ENCODE measurements at places on chromosomes 3 and 15.

DNA sequence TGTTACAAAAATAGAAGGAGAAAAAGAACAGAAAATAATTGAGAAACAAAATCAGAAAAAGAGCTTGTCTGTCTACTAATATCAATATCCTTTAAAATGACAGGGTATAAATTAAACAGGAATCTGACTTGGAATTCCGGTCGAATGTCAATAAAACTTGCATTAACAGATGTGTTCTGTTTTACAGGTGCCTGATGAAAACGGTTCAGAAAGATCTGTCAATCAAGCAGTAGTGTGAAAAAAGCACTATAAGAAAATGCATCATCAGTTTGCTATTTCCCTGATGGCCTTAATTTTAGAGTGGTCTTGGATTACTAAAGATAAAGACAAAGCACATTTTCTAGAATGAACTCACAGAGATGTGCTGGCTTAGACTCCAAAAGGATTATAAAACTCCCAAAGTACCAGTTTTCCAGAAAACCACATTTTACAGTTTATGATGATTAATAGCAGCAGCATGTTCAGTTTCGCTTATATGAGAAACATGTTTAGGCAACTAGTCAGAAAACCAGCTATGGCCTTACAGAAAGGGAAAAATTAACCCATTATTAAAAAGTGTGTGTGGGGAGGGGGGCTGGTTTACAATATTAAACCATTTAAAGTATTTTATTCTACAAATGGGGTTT, 8.2 kb upstream of the C3orf38 start:
- DNase-seq: peak; percentile 8

GRCh38 chr15:33831646-33832045, 136.7 kb upstream of the CHRM5 start:
- DNase-seq: no peak

DNA sequence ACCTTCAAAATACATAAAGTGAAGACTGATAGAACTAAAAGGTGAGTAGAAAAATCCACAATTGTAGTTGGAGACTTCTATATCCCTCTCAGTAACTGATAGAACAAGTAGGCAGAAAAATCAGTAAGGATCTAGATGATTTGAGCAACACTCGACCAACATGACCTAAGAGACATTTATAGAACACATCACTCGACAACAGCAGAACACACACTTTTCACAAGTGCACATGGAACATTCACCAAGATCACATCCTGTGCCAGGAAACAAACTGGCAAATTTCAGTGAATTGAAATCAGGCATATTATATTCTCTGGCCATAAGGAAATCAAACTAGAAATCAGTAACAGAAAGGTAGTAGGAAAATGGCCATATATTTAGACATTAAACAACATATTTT, 37.1 kb downstream of the LYSMD4 start:
- DNase-seq: no peak

GRCh38 chr15:101267320-101268104, 9.8 kb downstream of the SELENOS start:
- DNase-seq: no peak

GRCh38 chr3:161489395-161489794, 7.2 kb upstream of the OTOL1 start:
- no peak for DNase-seq

All from RWPE1 (cell line).